ENCODE measurements at places on chromosomes 4 and X. TPM values are rescaled to one million over a fixed set of nuclear protein-coding genes. Genes with fewer than 3 reads are reported as not detected.

The GPM6B gene
- total RNA-seq, result 2.3 TPM

The MPP1 gene
- 21.4 TPM for total RNA-seq

The SPATA4 gene
- not detected for total RNA-seq

The NSUN7 gene
- 0.15 TPM for total RNA-seq

The HERC5 gene
- 10.2 TPM for total RNA-seq

The SOD3 gene
- total RNA-seq, result under 0.01 TPM

The WWC2 gene
- total RNA-seq, result 19.5 TPM

The PRSS48 gene
- not detected for total RNA-seq

The H2BW1 gene
- not detected for total RNA-seq

The PPP4R3C gene
- not detected for total RNA-seq

The REPS2 gene
- total RNA-seq, result 1.3 TPM

The IDS gene
- total RNA-seq, result 19.3 TPM

The C4orf36 gene
- total RNA-seq, result 0.32 TPM

The ENPP6 gene
- not detected for total RNA-seq

The CCDC110 gene
- under 0.01 TPM for total RNA-seq

The SPINK2 gene
- not detected for total RNA-seq

The HS6ST2 gene
- 1.3 TPM for total RNA-seq

The DSPP gene
- not detected for total RNA-seq

The ARHGEF9 gene
- total RNA-seq, result 12.0 TPM

The CCDC158 gene
- under 0.01 TPM for total RNA-seq

The SLIT2 gene
- total RNA-seq, result 33.3 TPM
